ENCODE measurements at places on chromosomes 11 and 22. TPM values are rescaled to one million over a fixed set of nuclear protein-coding genes. Genes with fewer than 3 reads are reported as not detected.

DNA sequence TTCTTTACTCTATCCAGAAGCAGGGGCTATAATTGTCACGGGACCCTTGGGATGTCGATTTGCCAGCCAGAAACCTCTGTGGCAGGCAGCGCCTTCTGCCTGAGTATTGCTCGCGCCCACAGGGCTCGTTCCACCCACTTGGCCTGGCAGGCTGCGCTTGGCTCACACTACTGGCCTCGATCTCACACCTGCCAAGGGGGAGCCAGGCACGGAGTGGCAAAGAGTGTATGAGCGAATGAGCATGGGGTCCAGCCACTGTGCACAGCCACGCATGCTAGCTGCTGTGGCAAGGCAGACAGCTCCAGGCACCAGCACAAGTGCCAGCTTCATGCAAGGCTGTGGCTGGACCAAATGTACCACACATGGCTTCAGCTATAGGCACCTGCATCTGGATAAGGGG, 599.8 kb downstream of the DLG2 start:
- no peak for DNase-seq
- no peak overlapping the region for H3K4me3 ChIP-seq
- H3K36me3 ChIP-seq: no peaks in the 10 kb centered on the region
- H3K4me1 ChIP-seq: peaks cover 12% of the 10 kb centered on the region

The FXYD6 gene
- 0.48 TPM for total RNA-seq

GRCh38 chr22:43474161-43475101, 62.6 kb downstream of the MPPED1 start:
- H3K27ac ChIP-seq: no peak overlapping the region
- H3K36me3 ChIP-seq: no peaks in the 10 kb centered on the region
- DNase-seq: no peak

The CDK2AP2 gene
- 89.3 TPM for total RNA-seq

The BAIAP2L2 gene
- total RNA-seq: 7.1 TPM

Measured in PC-9 (cell line).